Esophagus mucosa (tissue), 1 donor: ENCODE measurements at places on chromosomes 3 and 15. TPM values are rescaled to one million over a fixed set of nuclear protein-coding genes. Genes with fewer than 3 reads are reported as not detected.

Gene AGBL1
- total RNA-seq: not detected

Gene LRTM1
- not detected for total RNA-seq

Gene VPS33B
- 13.4 TPM for total RNA-seq

GRCh38 chr15:43412096-43412495 is 41.2 kb downstream of the TUBGCP4 start:
- no peak for ATAC-seq

DNA sequence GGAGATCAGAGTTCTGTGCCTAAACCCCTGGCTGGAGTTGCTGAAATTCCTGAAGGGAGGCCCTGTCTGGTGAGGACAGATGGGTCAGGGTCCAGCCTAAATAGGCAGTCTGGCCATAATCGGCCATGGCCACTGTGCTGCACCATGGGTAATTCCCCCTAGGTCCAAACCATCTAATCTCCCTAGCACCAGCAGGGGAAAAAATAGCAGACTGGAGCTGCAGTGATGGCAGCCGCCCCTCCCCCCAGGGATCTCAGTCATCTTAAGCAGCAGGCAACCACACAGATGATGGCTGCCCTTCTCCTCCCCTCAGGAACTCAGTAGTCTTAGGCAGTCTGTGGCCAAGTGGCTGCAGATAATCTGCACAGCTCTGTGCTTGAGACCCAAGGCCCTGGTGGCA is 68.4 kb upstream of the CD96 start:
- no peak for ATAC-seq

DNA sequence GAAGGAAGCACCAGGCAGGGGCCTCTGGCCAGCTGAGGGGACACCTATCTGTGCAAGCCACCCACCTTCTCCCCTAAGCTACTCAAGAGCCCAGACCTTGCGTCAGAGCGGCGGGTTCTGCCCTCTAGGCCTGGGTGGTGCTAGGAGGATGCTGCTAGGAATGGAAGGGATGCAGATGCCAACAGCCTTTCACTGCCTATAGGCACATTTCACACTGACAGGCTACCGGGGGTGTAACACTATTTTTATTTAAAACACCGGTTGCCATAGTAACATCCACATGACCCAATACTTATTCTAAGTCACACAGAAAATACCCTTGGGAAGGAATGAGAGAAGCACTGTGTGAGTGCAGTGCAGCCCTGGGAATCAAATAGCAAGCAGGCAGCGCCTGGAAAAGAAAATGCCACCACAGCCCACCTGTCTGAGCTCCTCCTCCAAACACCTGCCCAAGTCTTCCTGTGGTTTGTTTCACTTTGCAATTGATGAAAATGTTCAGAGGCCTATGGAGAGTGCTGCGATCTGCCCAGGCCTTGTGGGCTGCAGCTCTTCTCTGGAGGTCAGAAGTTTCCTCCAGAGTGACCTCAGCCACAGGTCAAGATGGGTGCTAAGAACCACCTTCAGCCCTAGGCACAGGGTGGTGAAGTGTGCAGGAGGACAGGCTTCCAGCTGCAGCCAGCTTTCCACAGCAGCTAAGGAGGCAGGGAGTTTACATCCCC is 113.5 kb upstream of the TOPAZ1 start:
- ATAC-seq: no peak
